OCI-LY7 (cell line): ENCODE measurements at places on chromosomes 3 and 15. TPM values are rescaled to one million over a fixed set of nuclear protein-coding genes. Genes with fewer than 3 reads are reported as not detected.

Gene CD47
- 50.0 and 59.9 TPM in 2 replicates for total RNA-seq

DNA sequence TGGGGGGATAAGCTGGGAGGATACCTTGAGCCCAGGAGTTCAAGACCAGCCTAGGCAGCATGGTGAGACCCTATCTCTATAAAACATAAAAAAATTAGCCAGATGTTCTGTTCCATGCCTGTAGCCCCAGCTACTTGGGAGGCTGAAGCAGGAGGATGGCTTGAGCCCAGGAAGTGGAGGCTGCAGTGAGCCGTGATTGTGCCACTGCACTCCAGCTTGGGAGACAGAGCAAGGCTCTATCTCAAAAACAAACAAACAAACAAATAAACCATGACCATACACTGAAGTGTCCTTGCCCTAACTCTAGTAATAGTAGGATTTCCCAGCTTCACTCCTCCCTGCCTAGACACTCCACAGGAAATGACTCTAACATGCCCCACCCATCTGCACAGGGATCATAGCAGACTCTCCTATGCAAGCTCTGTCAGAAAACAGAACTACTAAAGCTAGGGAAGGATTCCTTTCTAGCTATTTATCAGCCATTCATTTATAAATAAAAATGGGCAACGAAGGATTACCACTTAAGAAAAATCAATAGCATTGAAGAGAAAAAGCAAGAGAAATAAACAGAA is 4.6 kb downstream of the ERICH6 start:
- DNase-seq: no peak

DNA sequence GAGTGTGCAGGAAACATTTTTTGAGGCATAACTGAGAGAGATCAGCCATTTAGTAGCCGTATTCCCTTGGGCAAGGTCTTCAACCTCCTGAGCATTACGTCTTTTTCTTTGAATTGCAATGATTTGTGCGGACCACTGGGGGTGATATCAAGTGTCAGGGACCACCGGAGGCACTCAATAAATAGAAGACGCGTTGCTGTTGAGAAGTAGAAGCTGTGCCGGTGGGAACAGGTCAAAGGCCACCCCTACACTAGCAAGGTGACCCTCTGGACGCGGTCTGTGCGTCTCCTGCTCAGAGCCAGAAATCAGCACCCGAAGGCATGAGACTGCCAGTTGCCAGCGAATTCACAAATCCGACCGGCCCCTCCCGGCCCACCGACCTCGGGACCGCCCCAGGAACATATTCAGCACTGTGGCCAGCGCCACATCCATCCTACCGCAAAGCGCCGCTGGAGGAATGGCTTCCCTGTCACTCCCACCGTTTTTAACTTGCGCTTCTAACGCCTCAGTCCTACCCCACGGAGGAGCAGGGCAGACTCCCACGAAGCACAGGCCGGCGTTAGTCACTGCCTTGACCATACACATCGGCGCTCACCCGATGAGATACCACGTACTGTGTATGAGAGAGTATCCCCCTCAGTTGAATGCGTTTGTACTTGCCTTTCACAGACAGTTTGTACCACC is 1.4 kb upstream of the GHSR start:
- no peak for DNase-seq

GRCh38 chr15:67859331-67859946 is 19.6 kb upstream of the RNU6-1 start:
- no peak for DNase-seq

- DNase-seq: no peak
Observed at GRCh38 chr3:178318340-178318739, 217.9 kb upstream of the KCNMB2 start.

- no peak for DNase-seq
Observed at GRCh38 chr3:60772584-60772983, 478.7 kb downstream of the FHIT start.

- DNase-seq: no peak
Observed at GRCh38 chr3:53269888-53270880, 14.4 kb upstream of the TKT start.

GRCh38 chr3:195209847-195210265 is 61.1 kb downstream of the XXYLT1 start:
- DNase-seq: peak; percentile 27

DNA sequence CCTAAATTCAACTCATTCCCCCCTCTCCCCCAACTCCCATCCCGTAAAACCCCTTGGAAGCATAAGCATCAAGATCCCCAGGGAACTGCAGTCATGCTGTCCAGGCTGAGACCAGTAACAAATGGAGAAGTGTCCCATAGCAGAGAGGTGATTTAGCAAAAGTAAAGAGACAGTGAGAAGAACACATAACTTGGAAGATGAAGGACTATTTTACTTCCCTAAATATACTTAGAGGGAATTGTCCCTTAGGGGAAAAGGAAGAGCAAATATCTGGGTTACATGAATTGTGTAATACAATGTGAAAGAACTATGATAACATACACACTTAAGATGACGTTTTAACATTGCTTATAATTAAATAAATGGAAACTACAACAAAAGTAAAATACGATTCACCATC is 61.6 kb upstream of the LRRFIP2 start:
- no peak for DNase-seq

DNA sequence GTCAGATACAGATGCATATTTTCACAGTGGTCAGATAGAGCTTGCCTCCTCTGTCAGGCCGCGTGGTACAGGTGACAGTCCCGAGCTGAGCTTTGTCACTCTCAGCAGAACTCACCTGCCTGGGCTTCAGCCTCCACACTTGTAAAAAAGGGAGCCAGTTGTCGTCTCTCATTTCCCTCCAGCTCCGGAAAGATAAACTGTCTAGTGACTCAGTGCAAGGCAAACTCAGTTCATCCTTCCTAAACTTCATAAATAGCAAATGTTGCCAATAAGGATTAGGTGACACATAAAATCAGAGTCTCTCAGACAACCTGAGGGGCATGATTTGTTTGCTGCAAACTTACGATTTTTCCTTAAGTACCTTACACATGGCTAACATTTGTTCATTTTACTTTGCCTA is 116.8 kb downstream of the GABRB3 start:
- no peak for DNase-seq
